NCI-H2081 (cell line): ENCODE measurements at places on chromosomes 6 and 20.

- peak; percentile 89 for DNase-seq
Observed at GRCh38 chr6:158026054-158026900, 44.6 kb downstream of the SYNJ2 start.

DNA sequence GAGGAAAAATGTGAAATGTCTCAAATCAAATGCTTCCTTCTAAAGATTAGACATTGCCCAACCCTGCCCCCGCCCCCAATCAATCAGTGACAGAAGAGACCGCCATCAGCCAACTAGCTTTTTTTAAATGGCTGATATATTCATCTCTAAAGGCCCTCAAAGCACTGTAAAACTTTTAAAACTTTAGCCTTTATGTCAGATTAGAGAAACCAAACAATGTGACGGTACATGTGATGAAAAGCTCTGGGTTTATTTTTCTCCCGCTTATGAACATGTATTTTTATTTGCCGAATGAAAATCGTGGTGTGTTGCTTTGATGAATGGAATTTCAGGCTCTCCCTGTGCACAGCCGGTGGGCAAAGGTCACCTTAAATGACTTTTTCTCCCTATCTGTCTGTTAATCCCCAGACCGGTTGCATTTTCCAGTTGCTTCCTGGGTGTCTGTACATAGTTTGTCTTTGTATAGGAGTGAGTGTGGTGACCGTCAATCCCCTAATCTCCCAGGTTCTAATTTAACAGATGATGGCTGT is 38.5 kb downstream of the TBC1D7 start:
- no peak for DNase-seq

DNA sequence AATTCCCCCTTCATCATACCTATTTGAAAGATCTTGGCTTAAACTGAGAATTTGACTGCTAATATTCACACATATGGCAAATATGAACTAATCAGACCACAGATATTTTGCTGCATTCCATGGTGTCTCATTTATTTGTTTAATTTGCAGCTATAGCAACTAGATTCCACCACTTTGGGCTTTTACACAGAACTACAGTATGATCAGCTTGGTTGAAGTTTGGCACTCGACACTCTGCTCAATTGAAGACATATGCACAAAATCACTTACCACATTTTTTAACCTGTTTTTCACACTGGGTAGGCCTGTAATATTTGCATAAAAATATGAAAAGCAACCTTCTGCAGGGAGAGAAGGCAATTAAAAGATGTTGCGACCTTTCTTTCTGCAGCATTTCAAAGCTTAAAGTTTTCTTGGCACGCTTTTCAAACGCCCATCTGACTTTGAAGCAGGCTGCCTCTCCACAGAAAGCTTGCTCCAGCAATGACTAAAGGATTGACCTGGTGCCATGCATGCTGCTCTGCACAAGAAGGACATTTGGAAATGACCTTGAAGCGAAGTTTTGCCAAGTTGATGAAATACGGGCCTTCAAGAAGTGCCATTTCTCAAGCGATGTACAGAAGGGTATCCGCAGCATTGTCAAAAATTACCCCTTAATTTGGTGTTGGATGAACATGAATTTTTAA is 126.7 kb downstream of the AIG1 start:
- no peak for DNase-seq

DNA sequence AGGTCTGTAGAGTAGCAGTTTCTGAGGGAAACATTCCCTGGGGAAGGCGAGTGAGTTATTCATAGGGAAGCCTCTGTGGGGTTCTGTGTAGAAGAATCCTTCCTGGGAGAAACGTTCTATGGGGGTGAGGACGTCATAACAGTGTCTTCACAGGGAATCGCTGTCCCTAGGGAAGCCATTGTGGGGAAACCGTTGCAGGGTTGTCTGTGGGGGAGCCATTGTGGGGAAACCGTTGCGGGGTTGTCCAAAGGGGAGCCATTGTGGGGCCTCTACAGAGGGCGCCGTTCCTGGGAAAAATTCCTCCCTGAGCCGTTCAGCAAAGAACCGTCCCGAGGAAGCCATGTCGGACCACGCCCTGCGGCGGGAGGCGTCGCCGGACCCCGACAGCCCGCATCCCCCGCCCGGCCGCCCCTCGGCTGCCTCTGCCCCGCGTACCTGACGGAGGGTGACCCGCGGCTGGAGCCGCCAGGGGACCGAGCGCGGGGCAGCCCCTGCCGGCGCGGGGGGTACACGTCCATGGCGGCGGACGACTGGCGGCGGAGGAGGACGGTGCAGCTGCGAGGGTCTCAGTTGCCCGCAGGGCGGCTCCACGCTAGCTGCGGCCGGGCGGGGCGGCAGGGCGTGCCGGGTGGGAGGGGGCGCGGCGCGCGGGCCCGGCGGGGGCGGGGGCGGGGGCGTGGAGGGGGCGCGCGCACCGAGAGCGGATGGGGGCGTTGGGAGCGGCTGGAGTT is at the start of gene DNAAF9:
Gene DNAAF9, minus strand, starts transcription at position 630 of the 731 bp plus-strand sequence. Its CDS starts 112 bp downstream, at position 518.
- DNase-seq = peak; percentile 37

GRCh38 chr6:114377881-114378280 is 35.1 kb upstream of the HS3ST5 start:
- no peak for DNase-seq

- no peak for DNase-seq
Observed at GRCh38 chr6:90611543-90612312, 24.9 kb upstream of the MAP3K7 start.

DNA sequence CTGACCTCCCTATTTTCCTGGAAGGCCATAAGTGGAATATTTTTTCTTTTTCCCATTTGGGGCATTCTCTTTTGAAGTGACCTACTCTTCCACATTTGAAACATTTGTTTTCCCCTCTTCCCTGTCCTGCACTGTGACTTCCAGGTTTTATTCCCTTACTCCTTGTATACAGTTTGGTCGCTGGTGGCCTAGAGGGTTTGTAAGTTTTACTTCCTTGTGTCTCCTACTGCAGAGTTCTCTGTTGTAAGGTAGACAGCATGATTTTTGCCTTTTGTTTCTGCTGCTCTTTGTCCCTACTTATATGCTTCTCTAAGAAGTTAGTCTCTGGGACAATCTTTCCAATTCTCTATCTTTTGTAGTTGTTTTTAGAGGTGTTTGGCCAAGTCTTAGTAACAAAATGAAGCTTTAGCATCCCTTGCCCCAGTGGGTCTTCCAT is 7.4 kb upstream of the ZNFX1 start:
- DNase-seq = no peak

- DNase-seq = no peak
Observed at GRCh38 chr6:91428296-91428695, 841.4 kb upstream of the MAP3K7 start.

GRCh38 chr6:111600588-111601445 is 4.9 kb downstream of the TRAF3IP2 start:
- no peak for DNase-seq
